Activated T-helper 2 cell treated with anti-CD3 and anti-CD28 coated beads, Interferon-gamma antibody, Interleukin-2, Interleukin-4, amounts not matched to agents 10 μg/mL and 5 μg/mL and 100 μg/mL, durations not matched to agents 14 hours and 24 hours and 36 hours (primary cell): ENCODE measurements at places on chromosomes 2 and 18. TPM values are rescaled to one million over a fixed set of nuclear protein-coding genes. Genes with fewer than 3 reads are reported as not detected.

DNA sequence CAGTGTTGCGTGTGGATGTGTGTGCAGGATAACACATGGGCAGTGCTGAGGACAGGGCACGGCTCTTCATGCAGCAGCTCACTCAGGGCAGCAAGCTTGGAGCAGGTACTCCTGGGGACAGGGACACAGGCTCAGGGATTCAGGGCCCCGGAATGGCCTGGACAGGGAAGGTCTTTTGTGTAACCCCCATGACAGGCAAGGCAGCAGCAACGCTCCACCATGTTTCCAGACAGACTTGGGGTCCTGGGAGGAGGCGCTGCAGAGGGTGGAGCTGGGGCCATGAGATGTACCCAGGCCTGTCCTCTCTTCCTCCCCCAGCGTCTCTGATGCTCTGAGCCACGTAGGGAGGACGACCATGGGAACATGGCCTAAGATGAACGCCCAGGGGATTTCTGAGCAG, 58.3 kb downstream of the ADNP2 start:
- no peak overlapping the region for H3K4me3 ChIP-seq
- DNase-seq: no peak
- peaks cover 1% of the 10 kb centered on the region for H3K4me1 ChIP-seq
- H3K27me3 ChIP-seq: peaks cover 6% of the 10 kb centered on the region
- H3K27ac ChIP-seq: no peak overlapping the region

Gene ALPI
- not detected in 2 replicates for total RNA-seq

DNA sequence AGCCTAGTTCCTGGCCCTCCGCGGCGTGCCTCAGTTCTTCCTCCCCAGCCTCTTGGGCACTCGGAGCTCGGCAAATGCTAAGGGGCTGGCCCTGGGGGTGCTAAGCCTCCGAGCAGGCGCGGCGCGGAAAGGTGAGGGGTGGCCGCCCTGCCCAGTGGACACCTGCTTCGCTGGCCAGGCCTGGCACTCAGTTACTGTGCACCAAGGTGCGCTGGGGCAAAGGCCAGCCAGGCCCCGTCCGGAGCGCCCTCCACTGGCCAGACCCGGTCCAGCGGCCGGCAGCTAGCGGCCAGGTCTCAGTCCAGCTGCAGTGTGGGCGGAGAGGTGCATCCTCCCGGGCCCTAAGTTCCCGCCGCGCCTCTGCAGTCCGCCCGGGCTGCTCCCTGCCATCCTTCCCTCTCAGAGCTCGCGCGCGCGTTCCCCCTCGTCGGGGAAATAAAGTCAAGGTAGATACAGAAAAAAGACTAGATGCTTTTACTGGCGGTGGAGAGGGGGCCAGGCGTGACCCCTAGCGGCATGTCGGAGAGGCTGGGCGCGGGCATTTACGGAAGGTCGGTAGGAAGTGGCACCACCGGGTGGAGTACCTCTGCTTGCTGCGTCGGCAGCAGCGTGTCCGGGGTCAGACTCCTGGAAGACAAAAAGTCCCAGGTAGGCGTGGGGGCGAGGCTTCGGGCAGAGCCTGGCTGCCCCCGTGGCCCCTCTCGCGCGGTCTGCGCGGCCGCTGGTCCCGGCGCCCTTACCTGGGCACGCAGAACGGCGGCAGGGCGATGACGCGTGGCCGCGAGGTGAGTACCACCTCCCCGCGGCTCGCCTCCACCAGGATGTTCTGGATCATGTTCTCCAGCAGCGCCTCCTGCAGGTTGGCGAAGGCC, 9.4 kb upstream of the CRYBA2 start:
- no peak overlapping the region for H3K4me3 ChIP-seq
- H3K4me1 ChIP-seq: peaks cover 4% of the 10 kb centered on the region
- H3K27ac ChIP-seq: no peak overlapping the region
- peak; percentile 22 for DNase-seq

DNA sequence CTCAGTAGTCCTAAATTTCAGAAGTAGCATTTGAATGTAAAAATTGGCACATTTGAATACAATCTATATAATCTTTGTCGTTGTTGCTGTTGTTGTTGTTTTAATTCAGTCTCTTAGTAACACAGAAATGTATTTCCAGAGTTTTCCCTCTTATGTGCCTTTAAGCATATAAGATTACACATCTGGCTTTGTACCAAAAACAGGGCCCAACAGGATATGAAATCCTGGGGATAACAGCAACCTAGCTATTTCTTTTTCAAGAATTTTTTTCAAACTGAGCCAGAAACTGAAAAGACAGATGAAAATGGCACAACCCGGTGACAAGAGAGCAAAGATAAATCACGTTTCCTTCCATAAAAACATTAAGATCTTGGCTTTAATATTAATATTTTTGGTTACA, 906.7 kb downstream of the NRXN1 start:
- H3K27me3 ChIP-seq: no peaks in the 10 kb centered on the region
- H3K4me1 ChIP-seq: no peaks in the 10 kb centered on the region
- DNase-seq: no peak
- H3K36me3 ChIP-seq: no peaks in the 10 kb centered on the region
- H3K4me3 ChIP-seq: no peak overlapping the region
- no peak overlapping the region for H3K27ac ChIP-seq

Gene CCL20
- 1.4 and 2.0 TPM in 2 replicates for total RNA-seq

- no peak for DNase-seq
- H3K4me1 ChIP-seq: no peaks in the 10 kb centered on the region
- H3K4me3 ChIP-seq: no peak overlapping the region
- peaks cover 10% of the 10 kb centered on the region for H3K36me3 ChIP-seq
- no peaks in the 10 kb centered on the region for H3K27me3 ChIP-seq
- H3K27ac ChIP-seq: no peak overlapping the region
These were observed 155.7 kb downstream of the DYM start for GRCh38 chr18:49304751-49305150.

- no peaks in the 10 kb centered on the region for H3K27me3 ChIP-seq
- no peaks in the 10 kb centered on the region for H3K36me3 ChIP-seq
- H3K4me3 ChIP-seq: no peak overlapping the region
- H3K27ac ChIP-seq: no peak overlapping the region
- H3K4me1 ChIP-seq: no peaks in the 10 kb centered on the region
- DNase-seq: no peak
These were observed 417.1 kb downstream of the SOCS6 start for GRCh38 chr18:70705831-70706416.

Gene SPC25
- 18.4 and 18.5 TPM in 2 replicates for total RNA-seq

Gene REEP1
- total RNA-seq: 0.62 and 0.71 TPM in 2 replicates

Gene POLE4
- total RNA-seq: 46.1 and 55.3 TPM in 2 replicates

Gene RPRM
- not detected in 2 replicates for total RNA-seq

Gene SLC4A5
- total RNA-seq: 1.2 and 1.8 TPM in 2 replicates

DNA sequence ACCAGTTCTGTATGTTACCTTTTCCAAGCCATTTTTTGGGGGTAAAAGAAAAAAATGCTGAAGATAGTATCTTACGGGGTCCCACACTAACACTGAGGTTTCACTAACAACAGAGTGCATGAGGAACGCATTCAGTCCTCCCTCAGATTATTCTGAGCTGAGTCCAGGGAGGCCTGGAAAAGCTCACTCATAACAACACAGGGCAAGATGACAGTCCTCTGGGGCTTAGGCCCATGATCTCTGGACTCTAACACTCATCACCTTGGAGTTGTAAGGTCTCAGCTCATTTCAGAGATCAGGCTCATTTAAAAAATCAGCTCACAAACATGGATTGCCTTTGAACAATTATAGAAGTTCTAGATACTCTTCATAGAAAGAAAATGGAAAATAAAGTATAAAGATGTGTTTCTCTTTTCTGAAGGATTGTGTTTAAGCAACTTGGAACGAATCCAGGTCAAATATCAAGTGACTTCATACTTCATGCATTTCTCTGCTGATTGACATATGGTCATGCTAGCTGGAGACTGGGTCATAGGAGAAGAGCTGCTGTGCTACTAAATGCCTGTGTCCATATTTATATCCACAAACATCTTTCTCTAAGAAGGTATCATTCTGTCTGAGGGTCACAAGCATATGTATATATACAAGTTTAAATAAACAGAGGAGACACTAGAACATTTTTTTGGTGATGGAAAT, 265.8 kb downstream of the ALK start:
- no peak overlapping the region for H3K4me3 ChIP-seq
- no peaks in the 10 kb centered on the region for H3K27me3 ChIP-seq
- no peak for DNase-seq

- no peak for DNase-seq
- no peaks in the 10 kb centered on the region for H3K4me1 ChIP-seq
- no peaks in the 10 kb centered on the region for H3K36me3 ChIP-seq
- no peak overlapping the region for H3K27ac ChIP-seq
These were observed 354.0 kb downstream of the CCDC85A start for GRCh38 chr2:56537756-56538155.

DNA sequence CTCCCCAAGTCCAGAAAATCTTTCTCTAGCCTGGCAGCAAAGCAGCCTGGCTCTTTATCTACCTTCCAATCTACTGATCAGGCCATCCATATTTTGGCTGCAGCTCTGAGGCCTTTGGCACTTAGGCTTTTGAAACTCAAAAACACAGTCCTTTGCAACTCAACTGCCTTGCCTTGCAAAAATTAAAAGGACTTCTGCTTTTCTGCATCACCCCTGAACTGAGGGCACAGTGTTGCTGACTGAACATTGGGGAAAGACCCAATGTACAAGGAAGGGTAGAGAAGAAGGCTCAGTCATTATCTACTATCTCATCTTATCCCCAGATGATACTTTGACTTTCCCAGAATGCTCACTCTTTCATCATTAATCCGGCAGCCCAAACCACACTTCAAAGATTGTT, 625.5 kb downstream of the ARHGAP15 start:
- no peak for DNase-seq
- H3K27me3 ChIP-seq: no peaks in the 10 kb centered on the region
- H3K4me1 ChIP-seq: no peaks in the 10 kb centered on the region
- no peak overlapping the region for H3K27ac ChIP-seq

GRCh38 chr2:30225131-30225762, 6.1 kb upstream of the LBH start:
- no peaks in the 10 kb centered on the region for H3K36me3 ChIP-seq
- peak; percentile 48 for DNase-seq
- peak overlapping the region; percentile 81 for H3K4me3 ChIP-seq

DNA sequence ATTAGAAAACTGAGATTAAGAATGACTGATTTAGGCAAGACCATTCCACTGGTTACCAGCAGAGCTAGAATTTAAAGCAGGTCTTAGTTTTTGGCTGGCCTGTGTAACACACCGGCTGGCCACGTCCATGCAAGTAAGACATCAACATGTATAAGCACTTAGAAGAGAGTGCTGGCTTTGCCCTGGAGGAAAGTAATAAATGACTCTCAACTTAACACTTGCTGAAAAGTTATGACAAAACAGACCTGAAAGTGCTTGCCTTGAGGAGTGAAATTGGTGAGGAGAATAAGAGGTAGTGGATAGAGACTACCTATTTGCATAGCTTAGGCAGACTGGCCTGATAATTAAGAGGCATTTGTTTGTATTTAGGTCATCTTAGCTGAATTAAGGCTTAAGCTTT, 165.7 kb upstream of the KCNJ3 start:
- H3K4me3 ChIP-seq: no peak overlapping the region
- no peaks in the 10 kb centered on the region for H3K36me3 ChIP-seq
- no peak overlapping the region for H3K27ac ChIP-seq
- no peaks in the 10 kb centered on the region for H3K27me3 ChIP-seq

Gene RAMP1
- 13.1 and 14.0 TPM in 2 replicates for total RNA-seq

DNA sequence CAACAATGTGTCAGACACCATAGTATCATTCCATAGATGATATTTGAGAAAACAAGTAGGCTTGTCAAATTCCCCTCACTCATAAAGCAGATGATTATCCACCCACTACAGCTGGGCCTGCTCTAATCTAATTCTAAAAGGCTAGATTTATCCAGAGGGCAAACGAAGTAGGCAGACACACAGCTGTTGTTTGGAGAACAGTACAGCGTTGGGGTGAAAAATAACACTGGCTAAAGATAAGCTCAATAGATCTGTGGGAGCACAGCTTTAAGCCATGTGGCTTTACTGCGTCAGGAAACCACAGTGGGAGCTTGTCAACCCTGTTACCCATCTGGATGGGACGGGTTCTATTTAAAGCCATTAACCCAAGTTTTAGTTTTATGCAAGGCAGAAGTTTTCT, 48.9 kb upstream of the COBLL1 start:
- no peaks in the 10 kb centered on the region for H3K4me1 ChIP-seq
- DNase-seq: no peak
- H3K4me3 ChIP-seq: no peak overlapping the region
- H3K36me3 ChIP-seq: no peaks in the 10 kb centered on the region
- peaks cover 15% of the 10 kb centered on the region for H3K27me3 ChIP-seq
- no peak overlapping the region for H3K27ac ChIP-seq

Gene LDLRAD4
- total RNA-seq: 30.5 and 32.7 TPM in 2 replicates

Gene NMUR1
- total RNA-seq: 0.16 and 0.28 TPM in 2 replicates

DNA sequence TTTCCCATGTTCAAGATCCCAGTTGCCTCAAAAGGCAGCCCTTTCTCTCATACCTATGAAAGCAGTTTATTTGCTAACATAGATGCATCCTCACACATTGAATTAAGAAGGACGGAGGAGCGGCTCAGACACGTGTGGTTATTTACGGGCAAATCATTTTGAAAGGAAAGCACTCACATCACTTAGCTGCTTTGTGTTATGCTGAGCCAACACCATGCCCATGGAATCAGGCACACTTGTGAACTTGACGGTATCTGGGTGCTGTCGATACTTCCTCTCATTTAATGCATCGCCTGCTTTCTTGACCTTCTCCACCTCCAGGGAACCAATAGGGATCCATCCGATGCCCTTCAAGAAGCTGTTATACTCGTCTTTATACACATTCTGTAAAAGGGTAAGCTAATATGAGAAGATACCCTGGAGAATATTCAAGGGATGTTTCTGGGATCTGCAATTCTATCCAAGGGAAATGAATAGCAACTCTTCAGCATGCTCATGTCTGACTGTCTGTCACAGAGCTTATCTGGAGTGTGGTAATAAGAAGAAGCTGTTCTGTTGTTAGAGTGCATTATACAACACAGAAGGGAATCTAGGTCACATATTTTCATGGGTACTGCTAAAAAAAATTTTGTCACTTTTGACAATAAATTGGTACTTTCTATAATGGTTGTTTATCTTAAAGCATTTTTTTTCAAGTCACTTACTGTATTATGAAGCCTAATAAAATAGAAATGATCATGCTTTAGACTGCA, 63.3 kb downstream of the NEB start:
- H3K27ac ChIP-seq: no peak overlapping the region
- peaks cover 7% of the 10 kb centered on the region for H3K27me3 ChIP-seq
- H3K4me3 ChIP-seq: no peak overlapping the region
- H3K36me3 ChIP-seq: no peaks in the 10 kb centered on the region
